Activated CD4-positive, alpha-beta memory T cell treated with anti-CD3 and anti-CD28 coated beads, Interleukin-2, amount 10 ng/mL, durations not matched to agents 7 days and 5 days (primary cell): ENCODE measurements at places on chromosomes 3 and 15. TPM values are rescaled to one million over a fixed set of nuclear protein-coding genes. Genes with fewer than 3 reads are reported as not detected.

ALDH1A2 gene
- total RNA-seq: 0.63 TPM

DNA sequence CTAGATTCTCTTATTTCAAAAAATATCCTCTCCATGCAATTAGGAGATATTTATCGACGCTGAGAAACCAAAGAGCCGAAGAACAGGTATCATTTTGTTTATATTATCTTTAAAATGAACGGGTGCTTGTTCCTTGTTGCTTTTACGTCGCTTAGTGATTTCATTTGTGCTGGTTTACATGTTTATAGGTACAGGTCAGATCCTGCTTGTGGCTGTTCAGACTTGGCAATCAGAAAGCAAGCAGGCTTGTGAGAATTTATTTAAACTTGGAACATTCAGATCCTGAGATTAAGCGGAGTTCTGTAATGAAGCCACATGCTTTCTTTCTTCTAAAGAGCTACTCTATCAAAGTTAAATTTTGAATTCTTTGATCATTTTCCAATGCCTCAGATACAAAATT, 43.0 kb upstream of the ATP2C1 start:
- H3K27me3 ChIP-seq: peaks cover 23% of the 10 kb centered on the region
- peaks cover 28% of the 10 kb centered on the region for H3K4me1 ChIP-seq
- peaks cover 3% of the 10 kb centered on the region for H3K36me3 ChIP-seq
- DNase-seq: no peak
- H3K4me3 ChIP-seq: peak overlapping the region; percentile 17

DNA sequence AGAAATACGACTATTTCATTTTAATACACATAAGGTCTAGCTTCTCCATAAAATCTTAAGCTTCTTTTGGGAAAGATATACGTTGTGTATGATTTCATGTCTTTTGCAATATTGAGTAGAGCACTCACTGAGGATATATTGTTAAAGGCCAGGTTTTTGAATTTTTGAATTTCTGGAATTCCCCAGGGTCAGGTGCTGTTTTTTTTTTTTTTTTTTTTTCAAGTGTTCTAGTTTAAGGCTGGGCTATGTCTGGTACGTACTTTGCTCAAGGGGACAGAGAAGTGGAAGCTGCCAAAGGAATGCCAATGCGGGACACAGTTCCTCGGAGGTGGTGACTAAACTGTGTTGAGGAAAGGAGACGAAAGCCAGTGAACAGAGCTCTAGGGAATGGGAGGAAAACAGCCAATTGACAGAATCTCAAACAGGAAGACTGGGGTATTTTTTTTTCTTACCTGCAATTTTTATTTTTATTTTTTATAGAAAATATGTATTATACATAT, 510.5 kb upstream of the CBLB start:
- no peak overlapping the region for H3K4me3 ChIP-seq
- no peak overlapping the region for H3K27ac ChIP-seq
- H3K4me1 ChIP-seq: no peaks in the 10 kb centered on the region
- H3K36me3 ChIP-seq: no peaks in the 10 kb centered on the region

GRCh38 chr15:98549003-98549402, 99.3 kb upstream of the IGF1R start:
- no peaks in the 10 kb centered on the region for H3K36me3 ChIP-seq
- DNase-seq: no peak
- no peak overlapping the region for H3K27ac ChIP-seq
- H3K4me1 ChIP-seq: peaks cover 13% of the 10 kb centered on the region

CLEC3B gene
- not detected for total RNA-seq

GRCh38 chr15:73907035-73907408, 19.2 kb upstream of the LOXL1 start:
- H3K27ac ChIP-seq: peak overlapping the region; percentile 42
- no peaks in the 10 kb centered on the region for H3K36me3 ChIP-seq
- no peak for DNase-seq
- no peak overlapping the region for H3K4me3 ChIP-seq
- H3K4me1 ChIP-seq: peaks cover 36% of the 10 kb centered on the region

DNA sequence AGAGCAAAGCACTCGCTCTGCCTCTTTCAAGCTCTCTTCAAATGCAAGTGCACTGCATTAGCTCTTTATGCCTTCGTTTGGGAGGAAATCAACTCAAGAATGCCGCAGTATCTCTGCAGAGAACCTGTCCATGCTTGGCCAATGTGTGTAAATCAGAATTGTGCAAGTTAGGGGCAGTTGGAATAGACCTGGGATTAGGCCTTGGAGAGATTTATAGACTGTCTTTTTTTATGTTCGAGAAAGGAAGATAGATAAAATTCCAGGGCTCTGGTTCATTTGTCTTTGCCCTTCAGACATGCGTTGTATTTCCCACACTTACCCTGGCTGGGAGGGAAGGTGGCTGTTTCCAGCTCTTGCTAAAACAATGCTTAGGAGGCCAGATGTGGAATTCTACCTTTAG, 163.7 kb downstream of the MOBP start:
- H3K4me1 ChIP-seq: no peaks in the 10 kb centered on the region
- H3K27me3 ChIP-seq: no peaks in the 10 kb centered on the region
- no peak for DNase-seq
- no peak overlapping the region for H3K27ac ChIP-seq

DNA sequence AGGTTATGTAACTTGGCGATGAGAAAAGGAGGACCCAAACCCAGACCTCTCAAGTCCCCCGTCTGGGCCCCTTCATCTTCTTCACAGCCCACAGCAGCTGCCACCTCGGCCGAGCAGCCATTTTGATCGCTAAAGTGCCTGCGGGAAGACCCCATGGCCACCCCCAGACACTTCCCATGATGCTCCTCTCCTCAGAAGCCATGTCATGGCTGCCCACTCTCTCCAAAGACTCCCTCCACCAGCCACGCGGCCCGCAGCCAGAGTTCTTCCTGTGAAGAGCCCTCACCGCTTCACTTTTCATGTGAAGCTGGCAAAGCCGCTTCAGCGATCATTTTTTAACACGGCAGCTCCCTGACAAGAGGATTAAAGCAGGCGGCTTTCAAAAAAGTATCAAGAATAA, 335.2 kb downstream of the RORA start:
- DNase-seq: no peak
- no peak overlapping the region for H3K27ac ChIP-seq
- H3K4me1 ChIP-seq: peaks cover 9% of the 10 kb centered on the region
- no peak overlapping the region for H3K4me3 ChIP-seq
- no peaks in the 10 kb centered on the region for H3K36me3 ChIP-seq

ARRDC4 gene
- 0.18 TPM for total RNA-seq

CYP8B1 gene
- total RNA-seq: not detected

DNA sequence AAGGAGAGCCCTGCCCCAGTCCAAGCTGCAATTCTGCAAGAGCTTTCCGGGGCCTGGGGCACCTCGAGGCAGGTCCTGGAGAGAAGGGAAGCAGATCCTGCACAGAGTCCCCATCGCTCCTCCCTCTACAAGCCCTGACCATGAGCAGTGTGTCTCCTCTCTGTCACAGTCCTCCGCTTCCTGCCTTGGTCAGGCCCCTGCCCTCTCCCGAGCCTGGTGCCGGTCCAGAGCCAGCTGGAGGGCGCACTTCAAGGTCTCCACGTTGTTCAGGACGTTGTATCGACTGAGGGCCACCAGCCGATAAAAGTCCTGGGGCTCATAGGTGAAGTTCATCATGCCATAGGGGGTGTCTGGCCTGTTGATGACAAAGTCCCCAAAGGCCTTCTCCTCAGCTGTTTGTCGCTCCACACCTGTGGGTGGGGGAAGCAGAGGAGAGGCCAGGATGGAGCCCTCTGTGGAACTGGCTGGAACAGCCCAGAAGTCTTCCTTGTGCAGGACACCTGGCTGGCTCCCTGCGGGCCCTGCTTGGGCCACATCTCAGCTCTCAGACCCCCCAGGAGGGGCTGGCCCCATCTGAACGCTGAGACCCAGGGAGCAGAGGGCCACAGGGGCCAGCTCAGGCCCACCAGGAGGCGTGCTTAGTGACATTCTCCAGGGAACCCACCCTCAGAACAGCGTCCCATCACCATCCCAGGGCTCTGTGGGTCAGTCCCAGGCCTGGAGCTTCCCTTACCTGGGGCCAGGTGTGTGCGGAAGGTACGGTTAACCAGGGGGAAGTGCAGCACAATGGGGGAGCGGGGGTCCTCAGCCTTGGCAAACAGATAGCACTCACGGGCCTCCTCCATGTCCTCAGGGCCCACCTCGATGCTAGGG, 14.4 kb downstream of the PLA2G4F start:
- H3K4me3 ChIP-seq: no peak overlapping the region
- H3K27ac ChIP-seq: no peak overlapping the region
- H3K4me1 ChIP-seq: no peaks in the 10 kb centered on the region

DNA sequence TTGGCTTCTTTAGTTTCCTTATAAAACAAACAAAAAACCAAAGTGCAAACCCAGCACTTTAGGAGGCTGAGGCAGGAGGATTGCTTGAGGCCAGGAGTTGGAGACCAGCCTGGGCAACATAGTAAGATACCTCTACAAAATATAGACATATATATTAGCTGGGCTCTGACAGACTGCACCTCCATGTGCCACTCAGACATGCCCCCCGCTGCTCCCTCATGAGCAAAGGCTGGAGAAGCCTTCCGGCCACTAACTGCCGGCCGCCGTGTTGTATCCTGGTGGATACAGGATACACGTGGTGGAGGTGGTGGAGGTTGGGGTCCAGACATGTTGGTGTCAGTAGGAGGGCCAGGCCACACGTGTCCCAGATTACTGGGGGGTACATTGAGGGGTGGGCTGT, 29.4 kb upstream of the CCR4 start:
- peaks cover 24% of the 10 kb centered on the region for H3K27me3 ChIP-seq
- H3K36me3 ChIP-seq: peaks cover 1% of the 10 kb centered on the region

- H3K4me1 ChIP-seq: no peaks in the 10 kb centered on the region
- H3K27ac ChIP-seq: no peak overlapping the region
- DNase-seq: no peak
- no peaks in the 10 kb centered on the region for H3K36me3 ChIP-seq
- H3K4me3 ChIP-seq: no peak overlapping the region
Measured at GRCh38 chr3:74089814-74090213, 465.1 kb upstream of the PDZRN3 start.
